Activated naive CD8-positive, alpha-beta T cell treated with anti-CD3 and anti-CD28 coated beads, Interleukin-2, amount 50 U/mL, for 24 hours (primary cell): ENCODE measurements at places on chromosomes 12 and 14.
A peak's percentile ranks its signal among the peaks of the same experiment; 100 is the strongest.

DNA sequence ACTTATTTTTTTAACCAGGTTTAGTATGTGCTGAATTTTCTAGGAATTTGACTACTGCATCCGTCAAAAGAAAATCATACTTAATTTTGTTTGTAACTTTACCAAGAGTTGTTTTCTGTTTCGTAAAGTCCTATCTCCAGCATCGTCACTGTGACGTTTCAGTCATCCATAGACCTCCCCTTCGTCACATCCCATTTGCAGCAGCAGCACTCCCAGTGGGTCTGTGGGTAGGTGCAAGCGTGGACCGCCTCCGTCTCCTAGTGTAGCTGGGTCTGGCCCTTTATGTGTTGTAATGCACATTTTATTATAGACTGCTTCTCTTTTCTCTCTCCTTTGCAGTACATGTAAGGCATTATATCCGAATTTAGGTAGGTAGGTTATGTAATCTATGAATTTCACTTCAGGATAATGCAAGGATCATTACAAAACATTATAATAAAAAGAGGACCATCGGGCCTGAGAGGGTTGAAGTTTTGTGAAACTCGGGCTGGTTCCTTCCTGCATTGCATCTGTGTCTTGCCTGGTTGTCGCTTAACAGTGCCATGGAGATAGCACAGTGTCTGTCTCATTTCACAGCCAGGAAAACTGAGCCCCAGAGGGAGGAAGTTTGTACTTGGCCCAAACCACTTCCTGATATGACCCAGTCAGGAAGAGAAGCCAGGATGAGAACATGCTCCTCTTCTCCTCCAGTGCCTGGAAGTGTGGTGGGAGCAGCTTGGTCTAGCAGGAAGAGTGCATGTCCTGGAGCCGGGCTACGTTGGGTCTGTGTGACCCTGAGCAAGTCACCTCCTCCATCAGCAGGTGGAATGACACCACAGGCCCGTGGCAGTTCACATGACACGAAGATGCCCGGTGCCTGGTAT, 41.3 kb downstream of the EVL start:
- DNase-seq: peak; percentile 44
- H3K27me3 ChIP-seq: no peaks in the 10 kb centered on the region
- H3K27ac ChIP-seq: peak overlapping the region; percentile 94

DNA sequence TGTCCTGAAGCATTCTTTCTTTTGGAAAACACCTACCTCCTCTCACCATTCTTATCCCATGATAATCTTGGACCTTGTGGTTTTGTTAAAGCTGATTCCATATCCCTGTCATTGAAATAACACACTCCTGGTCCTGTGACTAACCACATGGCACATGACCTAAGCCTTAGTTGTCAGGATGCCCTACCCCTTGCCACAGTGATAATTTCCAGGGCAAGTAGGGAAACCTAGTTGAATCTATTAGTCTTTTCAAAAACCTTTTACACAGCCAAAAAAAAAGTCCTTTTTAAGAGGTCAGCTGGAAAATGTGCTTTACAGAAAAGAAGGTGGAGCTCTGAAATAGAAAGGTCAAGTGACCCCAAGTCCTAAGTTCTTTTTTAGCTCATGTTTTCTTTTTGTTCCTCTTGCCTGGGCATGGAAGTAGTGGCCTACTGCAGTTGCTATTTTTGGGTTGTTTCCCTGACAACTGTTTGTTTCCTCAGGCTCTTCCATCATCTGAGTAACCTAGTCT, 608.4 kb downstream of the LRFN5 start:
- H3K4me1 ChIP-seq: no peaks in the 10 kb centered on the region
- H3K4me3 ChIP-seq: no peak overlapping the region
- no peaks in the 10 kb centered on the region for H3K36me3 ChIP-seq

DNA sequence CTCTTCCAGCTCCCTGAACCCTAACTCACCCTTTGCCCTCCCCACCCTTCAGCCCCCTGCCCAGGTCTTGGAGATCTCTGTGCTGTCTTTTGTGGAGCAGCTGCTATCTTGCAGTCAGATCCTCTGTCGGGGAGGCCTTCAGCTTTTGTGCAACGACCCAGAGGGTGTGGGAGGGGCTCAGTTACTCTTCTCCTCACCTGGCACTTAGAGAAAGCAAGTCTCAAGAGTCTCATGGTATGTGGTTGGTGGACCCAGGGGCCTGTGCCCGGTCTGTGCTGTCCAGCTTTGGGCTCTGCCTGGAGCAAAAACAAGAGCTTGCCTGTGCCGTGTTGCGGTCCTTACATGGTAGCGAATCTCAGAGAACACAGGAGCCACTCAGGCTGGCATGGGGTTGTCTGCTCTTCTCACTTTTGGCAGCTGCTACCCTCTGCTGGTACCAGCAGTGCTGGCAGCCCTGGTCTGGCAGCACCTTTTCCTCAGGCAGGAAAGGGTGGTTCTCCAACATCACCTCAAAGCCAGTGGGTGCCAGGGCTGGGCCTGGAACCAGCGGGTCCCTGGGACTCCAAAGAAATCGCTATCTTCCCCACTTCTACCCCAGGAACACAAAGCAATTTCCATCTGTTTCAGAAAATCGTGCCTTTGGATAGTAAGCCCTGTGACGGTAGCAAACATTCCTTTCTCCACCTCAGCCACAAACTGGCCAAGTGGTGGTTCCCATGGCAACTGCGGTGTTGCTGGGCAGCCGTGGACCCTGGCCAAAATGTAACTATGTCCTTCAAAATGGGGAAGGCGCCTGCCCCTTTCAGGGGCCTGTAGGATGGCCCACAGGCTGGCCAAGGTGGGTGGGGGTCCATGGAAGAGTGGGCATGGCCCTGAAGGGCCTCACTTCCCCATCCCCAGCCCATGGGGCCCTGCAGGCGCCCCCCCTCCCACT, 90.0 kb downstream of the RIN3 start:
- peaks cover 20% of the 10 kb centered on the region for H3K36me3 ChIP-seq
- peaks cover 40% of the 10 kb centered on the region for H3K4me1 ChIP-seq
- H3K4me3 ChIP-seq: no peak overlapping the region

GRCh38 chr12:46179693-46180452, 89.0 kb downstream of the SLC38A1 start:
- no peaks in the 10 kb centered on the region for H3K27me3 ChIP-seq
- peaks cover 8% of the 10 kb centered on the region for H3K36me3 ChIP-seq
- H3K27ac ChIP-seq: peak overlapping the region; percentile 37
- DNase-seq: no peak
- H3K4me1 ChIP-seq: peaks cover 60% of the 10 kb centered on the region

DNA sequence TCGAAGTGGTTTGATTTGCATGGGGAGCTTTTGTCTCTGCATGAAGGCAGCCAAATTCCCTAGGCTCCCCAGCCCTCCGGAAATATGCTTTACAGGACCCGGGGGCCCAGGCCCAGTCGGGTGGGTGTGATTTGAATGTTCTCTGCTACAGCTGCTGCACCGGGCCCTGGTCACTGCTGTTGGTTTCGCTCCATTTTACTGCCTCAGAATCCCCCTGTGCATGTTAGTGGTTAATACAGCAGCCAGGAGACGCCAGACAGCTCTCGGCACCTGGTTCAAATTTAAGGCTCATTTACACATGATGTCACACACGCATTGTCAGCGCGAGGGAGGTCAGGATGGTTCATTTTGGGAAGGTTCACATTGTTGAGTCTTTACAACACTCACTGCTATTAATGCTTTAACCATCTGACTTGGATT, 99.6 kb downstream of the SLC38A6 start:
- H3K27me3 ChIP-seq: no peaks in the 10 kb centered on the region
- DNase-seq: no peak
- H3K4me3 ChIP-seq: no peak overlapping the region
- H3K27ac ChIP-seq: no peak overlapping the region
- no peaks in the 10 kb centered on the region for H3K4me1 ChIP-seq

GRCh38 chr14:21384494-21384851, 654 bp upstream of the SUPT16H start:
- H3K4me1 ChIP-seq: peaks cover 45% of the 10 kb centered on the region
- H3K27me3 ChIP-seq: no peaks in the 10 kb centered on the region
- peak overlapping the region; percentile 99 for H3K27ac ChIP-seq
- peaks cover 41% of the 10 kb centered on the region for H3K36me3 ChIP-seq
- DNase-seq: no peak
- peak overlapping the region; percentile 97 for H3K4me3 ChIP-seq

- peaks cover 4% of the 10 kb centered on the region for H3K27me3 ChIP-seq
- H3K36me3 ChIP-seq: no peaks in the 10 kb centered on the region
- H3K4me3 ChIP-seq: no peak overlapping the region
- H3K4me1 ChIP-seq: no peaks in the 10 kb centered on the region
- no peak overlapping the region for H3K27ac ChIP-seq
- DNase-seq: no peak
These were observed 11.3 kb upstream of the HRK start for GRCh38 chr12:116892349-116893140.

DNA sequence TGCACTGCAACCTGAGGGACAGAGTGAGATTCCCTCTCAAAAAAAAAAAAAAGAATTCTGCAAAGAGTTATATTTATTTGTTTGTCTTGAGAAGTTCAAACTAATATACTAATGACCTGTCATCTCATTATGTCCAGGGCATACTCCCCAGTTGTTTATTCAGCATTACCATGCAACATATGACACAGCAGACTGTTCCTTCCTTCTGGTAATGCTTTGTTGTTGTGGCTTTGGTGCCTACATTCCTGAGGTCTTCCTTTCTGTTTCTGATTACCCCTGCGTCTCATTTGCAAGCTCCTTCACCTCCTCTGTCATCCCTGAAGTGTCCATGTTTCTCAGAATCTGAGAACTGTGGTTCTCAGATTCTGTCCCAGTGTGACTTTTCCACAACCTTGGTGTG, 55.3 kb downstream of the DERA start:
- no peak overlapping the region for H3K4me3 ChIP-seq
- DNase-seq: no peak

DNA sequence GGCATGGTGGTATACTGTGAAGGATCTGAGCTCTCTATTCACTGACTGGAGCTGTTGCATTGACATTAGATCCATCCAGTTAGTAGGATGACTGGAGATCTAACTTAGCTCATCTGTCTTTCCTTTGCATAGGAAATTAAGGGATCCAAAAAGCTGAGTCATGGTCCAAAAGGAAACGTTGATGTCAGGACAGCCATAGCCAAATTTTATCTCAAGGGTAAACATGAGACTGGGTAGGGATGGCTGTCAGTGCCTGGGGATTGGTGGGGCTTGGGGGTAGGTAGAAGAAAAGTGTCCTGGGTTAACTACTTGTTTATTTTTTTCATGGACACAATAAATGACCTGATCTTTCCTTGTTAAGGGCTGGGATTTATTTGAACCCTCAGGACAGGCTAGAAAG, 4.6 kb downstream of the FAM177A1 start:
- no peak overlapping the region for H3K4me3 ChIP-seq
- H3K4me1 ChIP-seq: peaks cover 25% of the 10 kb centered on the region
- no peak overlapping the region for H3K27ac ChIP-seq

- H3K36me3 ChIP-seq: peaks cover 20% of the 10 kb centered on the region
- DNase-seq: peak; percentile 4
These were observed 23.8 kb downstream of the ATP6V1D start for GRCh38 chr14:67335781-67336180.

GRCh38 chr14:34368115-34368970, 93.7 kb downstream of the SPTSSA start:
- H3K27me3 ChIP-seq: peaks cover 12% of the 10 kb centered on the region
- no peak overlapping the region for H3K27ac ChIP-seq
- no peaks in the 10 kb centered on the region for H3K4me1 ChIP-seq
- no peak for DNase-seq
- no peak overlapping the region for H3K4me3 ChIP-seq

- H3K27me3 ChIP-seq: no peaks in the 10 kb centered on the region
- DNase-seq: no peak
- no peaks in the 10 kb centered on the region for H3K4me1 ChIP-seq
- H3K27ac ChIP-seq: no peak overlapping the region
- H3K36me3 ChIP-seq: no peaks in the 10 kb centered on the region
These were observed 195.0 kb downstream of the TTC7B start for GRCh38 chr14:90621201-90621600.

- H3K4me1 ChIP-seq: peaks cover 91% of the 10 kb centered on the region
- H3K27ac ChIP-seq: peak overlapping the region; percentile 99
- no peaks in the 10 kb centered on the region for H3K36me3 ChIP-seq
- H3K4me3 ChIP-seq: peak overlapping the region; percentile 70
These were observed 118.7 kb upstream of the MDM1 start for GRCh38 chr12:68450947-68451260.

DNA sequence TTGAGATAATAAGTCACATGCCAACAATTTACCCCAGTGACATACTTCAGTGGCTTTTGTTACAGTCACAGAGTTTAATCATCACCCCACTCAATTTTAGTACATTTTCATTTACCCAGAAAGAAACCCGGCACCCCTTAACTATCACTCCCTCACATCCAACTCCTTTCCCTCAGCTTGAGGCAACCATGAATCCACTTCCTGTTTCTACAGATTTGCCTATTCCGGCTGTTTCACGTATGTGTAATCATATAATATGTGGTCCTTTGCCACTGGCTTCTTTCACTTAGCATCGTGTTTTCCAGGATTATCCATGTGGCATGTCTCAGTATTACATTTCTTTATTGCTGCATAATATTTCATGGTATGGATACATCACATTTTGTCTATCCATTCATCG, 147.5 kb downstream of the CFAP54 start:
- no peaks in the 10 kb centered on the region for H3K36me3 ChIP-seq
- DNase-seq: no peak
- H3K4me3 ChIP-seq: no peak overlapping the region
- H3K27ac ChIP-seq: no peak overlapping the region
- H3K4me1 ChIP-seq: no peaks in the 10 kb centered on the region
